LoVo (cell line): ENCODE measurements at places on chromosomes 13 and 19.
A peak's percentile ranks its signal among the peaks of the same experiment; 100 is the strongest.

DNA sequence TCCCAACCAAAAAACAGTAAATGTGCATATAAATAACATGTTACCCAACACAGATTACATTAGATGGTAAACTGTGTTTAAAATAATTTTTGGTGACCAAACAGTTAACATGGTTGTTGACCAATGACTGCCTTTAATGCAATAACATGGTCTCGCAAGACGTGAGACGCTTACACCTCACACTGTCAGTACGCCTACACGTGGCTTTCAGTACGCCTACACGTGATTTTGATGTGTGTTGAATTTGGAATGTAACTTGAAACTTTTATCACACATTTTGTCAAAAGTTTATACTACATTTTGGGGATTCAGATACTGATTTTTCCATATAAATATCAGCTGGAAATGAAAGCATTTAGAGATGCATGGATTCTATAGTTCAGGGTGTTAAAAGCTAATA, 32.0 kb downstream of the SLC7A9 start:
- DNase-seq: no peak

GRCh38 chr13:101327871-101328270, 88.4 kb downstream of the NALCN start:
- DNase-seq: no peak

DNA sequence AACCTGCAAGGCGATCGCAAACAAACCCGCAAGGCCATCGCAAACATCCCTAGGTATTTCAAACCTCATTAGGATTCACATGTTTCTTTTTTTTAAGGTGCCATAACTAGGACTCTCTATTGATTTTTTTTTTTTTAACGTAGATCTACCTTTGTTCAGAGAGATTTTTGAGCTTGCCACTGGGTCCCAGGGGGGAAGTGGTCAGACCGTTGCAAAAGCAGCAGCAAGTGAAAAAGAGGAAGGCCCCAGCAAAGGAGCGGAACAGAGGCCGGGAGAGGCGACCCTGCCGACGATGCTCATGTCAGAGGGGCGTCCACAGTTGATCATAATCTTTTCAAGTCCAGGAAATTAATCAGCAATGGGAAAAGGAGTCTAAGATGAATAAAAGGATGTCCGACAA, 32.7 kb upstream of the FLT1 start:
- no peak for DNase-seq

- DNase-seq: no peak
Observed at GRCh38 chr13:111472083-111472482, 151.6 kb downstream of the TEX29 start.

GRCh38 chr13:40141859-40142555, 486.5 kb downstream of the COG6 start:
- no peak for DNase-seq

GRCh38 chr19:47752440-47753211, 7.3 kb downstream of the NOP53 start:
- DNase-seq: no peak

DNA sequence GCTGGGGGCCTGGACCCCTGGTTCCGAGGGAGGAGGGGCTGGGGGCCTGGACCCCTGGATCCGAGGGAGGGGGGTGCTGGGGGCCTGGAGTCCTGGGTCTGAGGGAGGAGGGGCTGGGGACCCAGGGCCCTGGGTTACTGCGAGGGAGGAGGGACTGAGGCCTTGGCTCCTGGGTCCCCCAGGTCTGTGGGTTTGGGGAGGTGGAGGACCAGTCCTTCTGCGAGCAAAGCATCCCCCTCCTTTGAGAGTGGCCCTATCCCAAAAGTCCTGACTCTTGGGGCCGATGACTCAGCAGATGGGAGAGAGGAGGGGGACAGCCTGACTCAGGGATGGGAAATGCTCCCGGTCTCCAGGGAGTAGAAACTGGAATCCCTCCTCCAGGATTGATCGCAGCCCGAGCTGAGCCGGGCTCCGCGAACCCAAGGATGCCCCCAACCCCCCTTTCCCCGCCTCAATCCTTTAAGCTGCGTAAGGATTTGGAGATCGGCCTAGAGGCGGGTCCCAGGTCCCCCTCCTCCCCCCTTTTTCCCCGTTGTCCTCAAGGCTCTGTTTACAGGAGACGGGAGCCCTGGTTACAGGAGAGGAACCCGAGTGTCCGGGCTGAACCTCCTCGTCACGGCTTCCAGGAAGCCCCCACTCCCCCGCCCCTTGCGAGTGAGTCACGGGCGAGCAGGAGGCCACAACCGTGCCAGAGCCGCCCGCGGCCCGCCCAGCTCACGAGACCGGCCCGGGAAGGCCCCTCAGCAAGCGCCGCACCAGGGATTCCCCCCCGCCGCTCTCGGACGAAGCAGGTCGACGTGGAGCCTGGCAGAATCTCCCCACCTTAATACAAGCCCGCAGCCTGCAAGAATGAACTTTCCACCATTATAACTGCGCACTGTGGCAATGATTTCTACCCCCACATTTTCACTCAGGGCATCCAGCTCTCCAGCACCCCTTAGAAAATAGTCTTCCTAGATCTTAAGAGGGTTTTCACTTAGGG, 3.0 kb upstream of the ZFP36 start:
- DNase-seq: peak; percentile 79

DNA sequence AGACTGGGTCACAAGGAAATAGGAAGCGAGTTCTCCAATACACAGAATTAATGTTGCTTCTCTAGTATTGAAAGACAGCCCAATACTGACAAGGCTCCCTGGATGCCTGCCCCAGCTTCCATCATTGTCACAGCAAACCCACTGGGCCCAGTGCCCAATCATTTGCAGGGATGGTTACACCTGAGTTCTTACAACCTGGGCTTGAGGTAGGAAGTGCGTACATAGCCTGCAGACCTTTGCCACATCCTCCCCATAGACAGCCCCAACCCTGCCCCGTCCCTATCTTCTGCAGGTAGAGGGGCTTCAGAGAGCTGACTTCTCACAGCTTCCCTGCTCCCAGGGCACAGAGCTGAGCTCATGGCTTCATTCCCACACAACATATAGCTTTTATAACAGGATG, 108.1 kb upstream of the UBL3 start:
- no peak for DNase-seq

- peak; percentile 67 for DNase-seq
Observed at GRCh38 chr13:73702419-73703071, 431.7 kb downstream of the KLF12 start.

DNA sequence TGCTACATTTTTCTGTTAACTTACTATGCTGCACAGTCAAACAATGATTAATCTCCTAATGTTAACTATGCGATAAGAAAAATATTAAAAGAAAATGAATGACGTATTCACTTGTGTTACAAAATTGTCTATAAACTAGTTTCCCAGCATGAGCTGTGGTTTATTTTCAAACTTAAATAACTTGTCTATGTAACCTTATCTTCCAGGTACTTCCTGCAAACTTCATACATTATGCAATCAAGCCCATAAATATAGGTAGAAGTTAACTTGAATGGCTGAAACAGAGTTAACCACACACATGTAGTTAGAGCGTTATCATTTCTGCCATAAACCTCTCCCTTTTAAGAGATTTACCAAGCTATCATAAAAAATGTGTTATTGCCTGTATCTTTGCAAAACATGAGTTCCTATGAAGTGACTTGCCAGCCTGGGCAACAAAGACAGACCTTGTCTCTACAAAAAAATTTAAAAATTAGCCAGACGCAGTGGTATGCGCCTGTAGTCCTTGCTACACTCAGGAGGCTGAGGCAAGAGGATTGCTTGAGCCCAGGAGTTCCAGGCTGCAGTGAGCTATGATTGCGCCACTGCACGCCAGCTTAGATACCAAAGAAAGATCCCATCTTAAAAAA, 17.7 kb upstream of the KLF5 start:
- peak; percentile 65 for DNase-seq

DNA sequence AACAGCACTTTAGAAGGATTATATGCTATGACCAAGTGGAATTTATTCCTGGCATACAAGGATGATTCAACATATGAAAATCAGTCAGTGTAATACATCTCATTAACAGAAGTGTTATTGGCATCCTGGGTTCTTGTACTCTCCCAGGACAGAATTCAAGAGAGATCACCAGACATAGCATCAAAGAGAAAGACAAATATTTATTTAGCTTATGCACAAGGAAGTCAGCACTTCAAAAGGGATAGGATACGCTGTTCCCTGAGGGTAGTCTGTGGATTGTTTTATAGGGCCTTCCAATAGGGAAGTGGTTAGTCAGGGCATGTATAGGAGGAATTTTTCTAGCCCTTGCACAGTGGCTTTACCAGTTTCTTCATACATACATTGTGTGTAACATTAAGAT, 1238.0 kb downstream of the PCDH17 start:
- no peak for DNase-seq

DNA sequence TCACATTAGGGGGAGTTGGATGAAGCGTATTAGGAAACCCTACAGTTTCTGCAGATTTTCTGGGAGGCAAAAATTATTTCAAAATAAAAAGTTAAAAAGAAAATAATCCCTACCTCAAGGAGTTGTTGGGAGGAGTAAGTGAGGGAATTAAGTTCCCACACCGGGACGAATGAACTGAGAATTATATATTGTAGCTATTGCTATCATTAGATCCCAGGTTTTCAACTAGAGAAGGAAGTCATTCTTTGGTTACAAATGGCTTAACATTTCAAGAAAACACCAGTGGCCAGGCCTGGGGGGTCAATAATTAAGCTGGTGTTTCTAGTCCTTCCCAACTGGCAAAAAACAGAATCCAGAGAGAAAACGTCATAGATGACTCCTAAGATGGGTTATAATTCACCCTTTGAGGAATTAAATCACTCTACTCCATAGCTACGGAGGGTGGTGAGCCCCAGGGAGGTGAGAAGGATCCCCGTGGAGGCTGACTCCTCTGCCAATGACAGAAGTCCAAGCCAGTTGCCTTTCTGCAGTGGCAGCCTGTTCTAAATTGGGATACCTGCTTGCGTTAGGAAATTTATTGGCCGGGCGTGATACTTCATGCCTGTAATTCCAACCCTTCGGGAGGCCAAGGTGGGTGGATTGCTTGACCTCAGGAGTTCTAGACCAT, 1.2 kb upstream of the MYDGF start:
- DNase-seq: no peak

DNA sequence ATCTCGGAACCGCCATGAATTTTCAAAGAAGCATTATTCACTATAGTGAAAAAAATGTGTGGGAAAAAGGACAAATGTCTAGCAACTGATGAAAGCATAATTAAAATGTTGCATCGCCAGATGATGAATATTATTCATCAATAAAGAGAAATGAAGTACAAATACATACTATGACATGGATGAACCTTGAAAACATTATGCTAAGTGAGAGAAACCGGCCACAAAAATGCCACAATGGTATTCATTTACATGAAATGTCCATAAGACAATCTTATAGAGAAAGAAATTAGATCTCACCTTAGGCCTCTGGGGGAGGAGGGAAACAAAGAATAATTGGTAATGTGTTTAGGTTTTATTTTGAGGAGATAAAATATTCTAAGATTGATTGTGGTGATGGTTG, 645.0 kb downstream of the EFNB2 start:
- DNase-seq: no peak

GRCh38 chr13:20495087-20496023, 30.3 kb downstream of the CRYL1 start:
- DNase-seq: peak; percentile 61

DNA sequence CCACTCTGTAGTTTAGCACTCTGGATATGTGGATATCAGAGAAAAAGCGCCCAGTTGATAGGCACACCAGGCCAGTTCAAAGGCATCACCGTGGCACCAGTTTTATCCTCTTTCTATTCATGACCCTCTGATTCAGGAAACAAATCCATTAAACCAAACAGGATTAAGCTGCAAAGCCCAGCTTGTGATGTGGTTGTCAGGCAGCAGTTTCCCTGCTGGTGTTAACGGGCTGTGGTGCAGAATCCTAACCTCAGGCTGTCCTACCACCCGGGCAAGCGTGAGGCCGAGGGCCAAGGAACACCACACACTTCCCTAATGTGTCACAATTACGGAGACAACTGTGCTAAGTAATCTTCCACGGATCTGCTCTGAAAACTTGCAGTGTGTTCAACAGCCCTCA, 209.1 kb downstream of the OLFM4 start:
- DNase-seq: no peak

DNA sequence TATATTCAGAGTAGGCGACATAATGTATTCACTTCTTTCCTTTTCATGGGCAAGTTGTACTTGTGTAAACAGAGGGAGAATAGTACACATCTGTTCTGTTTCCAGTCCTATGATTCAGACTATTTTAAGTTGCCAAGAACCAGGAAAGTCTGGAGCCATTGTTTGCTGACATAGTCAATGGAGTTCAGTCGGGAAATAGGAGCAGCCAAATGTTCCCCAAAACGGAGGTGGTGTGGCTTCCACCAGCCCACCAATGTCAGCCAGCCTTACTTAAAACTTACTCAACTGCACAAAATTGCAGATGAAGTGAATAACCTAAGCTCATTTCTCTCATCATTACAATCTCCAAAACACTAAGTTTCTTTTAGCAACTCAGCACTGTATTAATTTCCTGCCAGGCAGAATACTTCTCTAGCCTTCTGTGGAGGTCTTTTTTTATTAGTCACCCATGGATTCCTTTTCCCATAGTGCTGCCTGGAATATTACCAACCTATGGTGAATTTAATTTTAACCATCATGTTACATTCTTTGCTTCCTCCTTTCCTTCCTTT, 22.3 kb upstream of the CSNK1A1L start:
- no peak for DNase-seq

GRCh38 chr19:10706990-10707389, 5.8 kb downstream of the QTRT1 start:
- DNase-seq: no peak

DNA sequence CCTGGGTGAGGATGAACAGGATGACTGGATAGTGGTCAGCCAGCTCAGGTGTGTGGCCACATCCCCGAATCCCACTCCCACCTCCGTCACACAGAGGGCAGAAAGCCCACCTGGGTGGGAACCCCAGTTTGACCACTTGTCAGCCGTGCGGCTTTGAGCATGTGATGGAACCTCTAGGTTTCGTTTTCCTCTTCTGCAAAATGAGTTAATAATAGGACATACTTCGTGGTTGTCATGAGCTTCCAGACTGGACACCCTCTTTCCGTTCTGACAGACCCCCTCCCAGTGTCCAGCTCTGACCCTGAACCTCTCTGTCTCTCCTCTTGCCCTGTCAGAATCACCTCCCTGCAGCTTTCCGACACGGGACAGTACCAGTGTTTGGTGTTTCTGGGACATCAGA, 1.8 kb downstream of the AXL start:
- DNase-seq: no peak

GRCh38 chr13:77038907-77039480, 12.0 kb upstream of the FBXL3 start:
- DNase-seq: no peak

- DNase-seq: no peak
Observed at GRCh38 chr13:45715351-45715750, 13.2 kb downstream of the CBY2 start.

GRCh38 chr13:69579351-69579750, 528.3 kb upstream of the ATXN8OS start:
- peak; percentile 6 for DNase-seq
